H1 (cell line): ENCODE measurements at places on chromosomes 6 and 20. TPM values are rescaled to one million over a fixed set of nuclear protein-coding genes. Genes with fewer than 3 reads are reported as not detected.

The AHI1 gene
- total RNA-seq, result 18.1 and 19.6 TPM in 2 replicates

DNA sequence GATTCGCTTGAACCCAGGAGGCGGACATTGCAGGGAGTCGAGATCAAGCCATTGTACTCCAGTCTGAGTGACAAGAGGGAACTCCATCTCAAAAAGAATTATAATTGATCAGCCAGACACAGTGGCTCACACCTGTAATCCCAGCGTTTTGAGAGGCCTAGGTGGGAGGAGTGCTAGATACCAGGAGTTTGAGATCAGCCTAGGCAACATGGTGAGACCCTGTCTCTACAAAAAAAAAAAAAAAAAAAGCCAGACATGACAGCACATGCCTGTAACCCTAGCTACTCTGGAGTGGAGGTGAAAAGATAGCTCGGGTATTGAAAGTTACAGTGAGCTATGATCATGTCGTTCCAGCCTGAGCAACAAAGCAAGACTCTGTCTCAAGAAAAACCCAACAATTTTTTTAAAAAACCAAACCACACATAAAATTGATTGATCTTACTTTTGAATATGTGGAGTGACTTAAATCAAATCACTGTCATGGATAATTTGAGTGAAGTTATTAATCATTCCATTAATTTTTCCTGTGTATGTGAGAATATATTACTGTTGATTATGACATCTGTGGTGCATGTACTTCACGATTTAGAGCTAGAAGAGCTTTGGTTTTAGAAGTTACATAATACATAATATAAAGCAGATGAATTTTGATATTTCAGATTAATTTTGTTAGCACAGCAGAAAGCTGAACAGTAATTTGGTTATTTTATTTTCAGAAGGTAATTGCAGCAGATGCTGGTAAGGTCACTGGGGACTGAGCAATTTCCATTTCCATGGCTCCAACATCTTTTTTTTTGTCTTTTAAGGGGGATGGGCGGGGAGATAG is 34.4 kb downstream of the NCOA7 start:
- no peak for DNase-seq

DNA sequence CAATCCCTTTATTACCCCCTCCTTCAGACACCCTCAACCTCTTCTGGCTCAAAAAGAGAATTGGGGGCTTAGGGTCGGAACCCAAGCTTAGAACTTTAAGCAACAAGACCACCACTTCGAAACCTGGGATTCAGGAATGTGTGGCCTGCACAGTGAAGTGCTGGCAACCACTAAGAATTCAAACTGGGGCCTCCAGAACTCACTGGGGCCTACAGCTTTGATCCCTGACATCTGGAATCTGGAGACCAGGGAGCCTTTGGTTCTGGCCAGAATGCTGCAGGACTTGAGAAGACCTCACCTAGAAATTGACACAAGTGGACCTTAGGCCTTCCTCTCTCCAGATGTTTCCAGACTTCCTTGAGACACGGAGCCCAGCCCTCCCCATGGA is 2.2 kb downstream of the TNF start:
- no peak for DNase-seq

DNA sequence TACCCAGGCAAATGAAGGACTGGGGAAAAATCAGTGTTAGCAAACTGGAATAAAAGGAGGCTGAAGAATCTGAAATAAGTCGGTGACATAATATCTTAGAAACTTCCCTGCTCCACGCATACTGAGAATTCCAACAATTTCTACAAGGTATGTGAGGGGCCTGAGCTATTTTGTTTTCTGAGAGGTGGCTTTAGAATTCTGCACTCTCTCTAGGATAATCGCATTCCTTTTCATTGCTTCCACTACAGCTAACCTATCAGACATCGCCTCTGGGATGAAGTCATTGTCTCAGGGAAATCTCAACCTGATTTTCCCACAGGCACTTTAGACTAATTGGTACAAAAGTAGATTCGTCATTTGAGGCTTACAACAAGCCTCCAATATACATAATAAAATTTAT is 740.8 kb downstream of the PHF3 start:
- no peak for DNase-seq

GRCh38 chr6:33699131-33699530 is 12.4 kb downstream of the UQCC2 start:
- no peak for DNase-seq
